D341Med (cell line): ENCODE measurements at places on chromosomes 5 and 9.
A peak's percentile ranks its signal among the peaks of the same experiment; 100 is the strongest.

GRCh38 chr5:132271251-132272246 is 14.1 kb downstream of the PDLIM4 start:
- no peak for DNase-seq

- no peak for DNase-seq
Observed at GRCh38 chr5:142259758-142260157, 65.1 kb downstream of the SPRY4 start.

DNA sequence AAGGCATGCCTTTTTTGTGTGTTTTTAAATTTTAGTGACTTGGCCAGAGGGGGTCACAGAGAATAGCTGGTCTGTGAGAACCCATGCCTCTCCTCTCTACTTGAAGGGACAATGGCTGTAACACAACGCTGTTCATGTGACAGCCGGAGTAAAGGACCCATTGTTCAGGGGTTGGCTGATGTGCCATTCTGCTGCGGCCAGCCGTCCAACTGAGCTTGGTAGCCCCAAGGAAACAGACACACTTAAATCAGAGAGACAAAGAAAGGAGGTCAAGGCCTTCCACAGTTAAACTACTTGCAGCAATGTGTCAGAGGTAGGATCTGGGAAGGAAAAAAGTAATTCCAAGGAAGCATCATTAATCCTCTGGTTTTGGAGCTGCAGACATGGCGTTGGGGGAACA is 8.1 kb downstream of the MEGF10 start:
- DNase-seq = no peak

GRCh38 chr5:99314721-99315120 is 385.9 kb upstream of the CHD1 start:
- no peak for DNase-seq

DNA sequence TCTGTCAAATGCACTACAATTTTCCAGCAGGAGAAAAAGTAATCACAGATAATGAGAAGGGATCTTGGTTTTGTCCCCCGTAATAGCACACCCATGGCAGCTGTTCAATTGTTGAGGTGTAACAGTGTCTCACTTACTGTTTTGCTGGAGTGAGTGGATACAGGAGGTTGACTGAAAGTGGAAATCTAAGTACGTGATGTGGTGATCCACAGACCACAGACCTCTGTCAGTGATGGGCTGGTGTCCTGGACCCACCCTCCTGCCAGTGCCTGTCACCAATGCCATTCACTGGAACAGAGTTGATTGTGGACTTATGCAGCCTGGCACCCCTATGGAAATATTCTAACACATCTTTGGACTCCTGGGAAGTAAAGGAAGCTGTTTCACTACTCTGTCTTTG is 261.7 kb downstream of the TRPM3 start:
- no peak for DNase-seq

DNA sequence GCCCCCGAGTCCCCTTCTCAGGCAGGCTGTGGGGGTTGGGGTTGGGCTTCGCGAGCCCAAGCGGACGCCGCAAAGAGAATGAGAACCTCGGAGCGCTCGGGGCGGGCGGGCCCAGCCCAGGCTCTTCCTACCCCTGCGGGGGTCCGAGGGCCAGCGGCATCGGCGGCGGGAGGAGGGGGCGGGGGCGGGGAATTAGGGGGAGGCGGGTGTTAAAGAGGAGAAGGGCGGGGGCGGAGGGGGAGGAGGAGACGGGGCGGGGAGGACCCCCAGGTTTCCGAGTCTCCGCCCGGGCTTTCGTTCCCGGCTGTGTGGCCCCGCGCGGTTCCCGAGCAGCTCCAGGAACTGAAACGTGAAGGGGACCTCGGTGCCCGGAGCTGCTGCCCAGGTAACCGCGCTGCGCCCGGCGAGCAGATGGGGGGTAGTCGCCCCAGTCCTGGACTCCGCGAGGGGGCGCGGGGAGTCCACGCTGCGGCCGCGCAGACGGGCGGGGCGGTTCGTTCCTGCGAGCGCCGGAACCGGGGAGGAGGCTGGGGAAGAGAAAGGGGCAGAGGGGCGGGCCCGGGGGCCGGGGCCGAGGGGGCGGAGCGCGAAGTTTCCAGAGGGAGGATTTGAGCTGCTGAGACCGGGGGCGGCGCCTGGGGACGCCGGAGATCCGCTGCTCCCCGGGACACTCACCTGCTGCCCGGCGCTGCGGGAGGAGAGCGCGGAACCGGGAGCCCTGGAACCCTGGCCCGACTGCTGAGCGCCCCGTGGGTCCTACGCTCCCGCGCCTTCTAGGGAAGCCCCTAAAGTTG is 38.4 kb upstream of the PLEKHG4B start:
- DNase-seq = peak; percentile 66

DNA sequence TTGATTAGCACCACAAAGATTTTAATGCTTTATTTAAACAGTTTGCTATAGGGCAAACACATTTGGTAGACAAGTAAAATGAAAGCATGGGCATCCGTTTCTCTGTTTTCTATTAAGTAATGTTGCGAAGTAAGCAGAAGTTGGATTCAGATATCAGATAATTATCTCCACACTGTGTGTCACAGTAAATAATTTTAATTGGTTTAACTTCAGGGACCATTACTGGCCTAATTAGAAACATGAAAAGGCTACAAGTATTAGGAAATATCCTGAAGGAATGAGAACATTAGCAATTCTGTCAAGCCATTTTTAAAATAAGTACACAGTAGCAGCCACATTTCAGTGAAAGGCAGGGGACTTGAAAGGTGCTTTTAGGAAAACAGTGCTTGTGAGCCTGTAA is 975.4 kb downstream of the NR2F1-AS1 start:
- no peak for DNase-seq

GRCh38 chr5:154189819-154190594 is 526 bp upstream of the GALNT10 start:
- peak; percentile 91 for DNase-seq

- DNase-seq = no peak
Observed at GRCh38 chr9:13550519-13550918, 271.0 kb upstream of the MPDZ start.

DNA sequence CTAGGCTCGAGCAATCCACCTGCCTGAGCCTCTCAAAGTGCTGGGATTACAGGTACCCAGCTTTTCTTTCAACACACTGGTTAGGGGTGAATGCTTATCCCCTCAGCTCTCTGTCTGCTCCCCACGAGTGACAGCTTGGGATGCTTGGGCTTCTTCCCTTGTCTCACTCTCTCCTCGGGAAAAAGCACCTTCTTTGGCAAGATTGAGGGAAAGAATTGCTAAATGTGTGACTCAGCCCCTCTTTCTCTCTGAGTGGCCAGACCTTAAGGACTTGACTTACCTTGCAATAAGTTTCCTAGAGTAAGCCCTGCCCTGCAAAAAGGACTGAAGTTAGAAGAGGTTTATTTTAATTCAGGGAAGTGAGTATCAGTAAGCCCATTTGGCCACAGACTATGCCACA is 68.1 kb upstream of the ERBIN start:
- DNase-seq = no peak

GRCh38 chr5:67699560-67699959 is 503.0 kb upstream of the CD180 start:
- no peak for DNase-seq

DNA sequence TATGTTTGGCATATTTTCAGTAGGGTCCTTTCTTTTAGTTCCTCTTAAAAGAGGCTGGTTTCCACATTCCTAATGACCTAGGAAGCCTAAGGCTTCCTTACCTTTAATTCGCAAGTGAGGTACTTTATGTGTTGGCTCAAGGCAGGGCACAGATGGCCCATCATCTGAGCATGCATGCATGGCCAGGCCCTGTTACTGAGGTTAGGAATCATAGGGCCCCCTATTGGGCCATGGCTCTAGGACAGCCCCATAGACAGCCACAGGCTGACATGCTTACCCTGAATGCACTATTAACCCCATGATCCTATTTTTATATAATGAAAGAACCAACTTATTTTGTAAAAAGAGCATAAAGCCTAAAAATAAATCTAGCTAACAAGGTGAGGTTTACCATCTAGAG is 271.4 kb downstream of the ELAVL2 start:
- DNase-seq = no peak

GRCh38 chr5:180646289-180646962 is 3.0 kb downstream of the FLT4 start:
- peak; percentile 17 for DNase-seq

DNA sequence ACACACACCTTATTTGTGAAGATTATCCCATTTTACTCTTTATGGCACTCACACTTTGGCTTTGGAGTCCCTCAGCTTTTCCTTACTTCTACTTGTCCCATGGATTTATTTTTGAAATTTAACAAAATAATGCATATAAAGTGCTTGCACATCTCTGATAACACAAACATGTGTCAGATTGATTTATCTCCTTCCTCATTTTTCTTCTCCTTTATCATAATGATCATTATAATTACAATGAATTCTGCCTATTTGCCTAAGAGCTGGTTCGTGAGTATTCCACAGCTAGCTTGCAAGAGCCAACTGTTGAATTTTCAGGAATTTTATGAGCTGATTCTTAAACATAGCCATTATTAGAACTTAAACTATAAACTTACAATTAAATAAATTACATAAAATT is 347.7 kb downstream of the CHSY3 start:
- no peak for DNase-seq

DNA sequence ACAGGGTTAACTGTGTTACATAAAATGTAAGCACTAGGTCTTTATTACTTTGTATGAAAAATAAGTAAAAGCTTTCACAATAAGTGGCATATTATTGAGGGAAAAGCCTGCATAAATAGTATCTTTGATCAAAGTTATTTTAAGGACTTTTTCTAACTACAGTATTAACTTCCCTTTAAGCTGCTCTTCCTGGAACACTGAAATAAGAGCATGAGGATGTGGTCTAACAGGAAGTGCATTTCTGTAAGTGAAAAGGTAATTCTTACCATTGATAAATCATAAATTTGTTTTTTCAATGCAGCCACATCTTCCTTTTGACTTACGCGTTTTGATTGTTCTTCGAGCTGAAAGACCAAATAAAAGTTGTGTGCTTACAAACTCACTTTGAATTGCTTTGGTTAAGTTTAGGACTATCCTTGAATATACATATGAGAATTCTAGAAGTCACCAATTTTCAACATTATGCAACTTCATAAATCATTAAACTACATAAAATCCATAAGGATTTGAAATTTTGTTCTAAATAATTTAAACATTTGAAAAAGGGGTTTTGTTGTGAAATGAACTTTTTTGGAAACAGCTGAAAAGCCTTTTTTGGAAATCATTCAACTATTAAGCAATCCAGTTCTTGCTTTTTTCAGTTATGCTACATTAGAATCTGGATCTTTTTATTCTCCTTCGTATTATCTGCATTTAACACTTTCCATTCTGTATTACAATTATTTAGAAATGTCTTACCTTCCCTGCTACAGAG is 50.6 kb downstream of the RASEF start:
- DNase-seq = no peak

- peak; percentile 64 for DNase-seq
Observed at GRCh38 chr5:163503106-163504078, 2.0 kb upstream of the MAT2B start.

GRCh38 chr9:136426787-136427186 is 12.9 kb downstream of the INPP5E start:
- no peak for DNase-seq

DNA sequence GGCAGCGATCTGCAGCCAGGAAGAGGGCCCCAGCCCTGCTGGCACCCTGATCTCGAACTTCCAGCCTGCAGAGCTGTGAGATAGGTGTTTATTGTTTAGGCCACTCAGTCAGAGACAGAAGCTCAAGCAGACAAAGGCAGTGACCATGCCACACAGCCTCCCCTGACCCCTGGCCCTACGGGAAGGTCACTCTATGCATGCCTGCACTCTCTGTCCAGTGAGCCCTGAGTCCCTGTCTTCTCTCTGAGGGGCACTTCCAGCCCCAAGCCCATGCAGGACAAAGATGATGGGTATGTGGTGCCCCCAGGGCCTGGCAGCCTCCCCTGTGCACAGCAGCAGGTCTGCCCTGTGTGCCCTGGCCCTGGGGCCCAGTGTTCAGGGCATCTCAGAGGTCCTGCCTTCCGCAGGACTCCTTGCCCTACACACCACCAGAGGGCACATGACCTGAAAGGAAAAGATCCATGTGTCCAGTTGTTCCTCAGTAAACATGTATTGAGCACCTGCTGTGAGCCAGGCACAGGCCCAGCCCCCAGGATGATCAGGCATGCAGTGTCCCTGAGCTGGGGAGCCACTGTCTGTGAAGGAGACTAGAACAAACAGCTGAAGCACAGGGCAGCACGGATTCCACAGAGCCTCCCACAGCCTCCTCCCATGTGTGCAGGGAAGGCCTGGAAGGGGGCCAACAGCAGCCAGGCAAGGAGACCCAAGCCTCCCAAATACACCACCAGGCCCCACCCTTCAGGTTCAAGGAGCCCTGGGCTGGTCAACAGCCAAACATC is 109.3 kb downstream of the ATPSCKMT start:
- DNase-seq = no peak

- no peak for DNase-seq
Observed at GRCh38 chr9:91176426-91176825, 185.3 kb downstream of the AUH start.

DNA sequence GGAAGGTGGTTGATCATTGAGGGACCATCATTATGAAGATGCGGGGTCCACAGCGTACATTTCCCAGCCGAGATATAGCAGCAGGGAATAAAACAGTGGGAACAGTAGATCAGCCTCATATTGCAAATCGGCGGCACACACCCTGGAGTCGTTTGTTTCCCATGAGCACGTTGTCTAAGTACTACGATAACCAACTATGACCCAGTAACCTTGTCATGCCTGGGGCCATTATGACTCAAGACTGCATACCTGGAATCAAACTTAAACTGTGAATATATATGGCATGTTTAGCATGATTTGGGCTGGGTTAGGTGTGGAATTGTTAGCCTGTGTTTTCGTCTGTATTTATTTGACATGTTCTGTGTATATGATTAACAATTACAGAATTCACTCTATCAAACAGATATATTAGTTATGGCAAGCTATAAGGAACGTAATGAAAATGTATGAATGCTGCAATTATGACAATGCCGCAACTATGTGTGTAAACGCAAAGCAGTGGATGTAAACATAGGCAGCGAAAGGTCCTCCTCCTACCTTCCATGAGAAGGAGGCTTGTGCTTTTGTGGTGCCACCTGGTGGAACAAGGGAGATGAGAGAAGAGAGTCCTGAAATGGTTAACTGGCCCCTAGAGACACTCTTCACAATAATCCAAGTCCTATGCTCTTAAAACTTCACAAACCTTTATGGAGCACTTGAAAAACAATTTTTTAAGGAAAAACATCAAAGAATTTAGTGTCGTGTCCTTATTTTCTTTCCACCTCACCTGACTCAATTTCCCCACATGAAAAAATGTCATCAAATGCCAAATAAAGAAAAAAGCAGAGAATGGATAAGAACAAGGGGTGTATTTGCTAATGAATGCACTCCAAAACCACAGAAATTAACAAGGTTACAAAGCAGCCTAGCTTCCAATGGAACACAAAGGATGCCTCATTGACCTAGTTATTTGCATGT is 47.1 kb downstream of the SEMA5A start:
- no peak for DNase-seq

- DNase-seq = no peak
Observed at GRCh38 chr5:113446358-113446927, 11.7 kb upstream of the TSSK1B start.

- no peak for DNase-seq
Observed at GRCh38 chr9:105307591-105308130, 63.2 kb downstream of the SLC44A1 start.
